MG63 (cell line): ENCODE measurements at places on chromosomes 7 and 10. TPM values are rescaled to one million over a fixed set of nuclear protein-coding genes. Genes with fewer than 3 reads are reported as not detected.

GRCh38 chr10:133394801-133395221 lies 854 bp downstream of the MTG1 start:
- no peak for DNase-seq

- DNase-seq = no peak
Observed at GRCh38 chr7:55130395-55131141, 111.8 kb downstream of the EGFR start.

DNA sequence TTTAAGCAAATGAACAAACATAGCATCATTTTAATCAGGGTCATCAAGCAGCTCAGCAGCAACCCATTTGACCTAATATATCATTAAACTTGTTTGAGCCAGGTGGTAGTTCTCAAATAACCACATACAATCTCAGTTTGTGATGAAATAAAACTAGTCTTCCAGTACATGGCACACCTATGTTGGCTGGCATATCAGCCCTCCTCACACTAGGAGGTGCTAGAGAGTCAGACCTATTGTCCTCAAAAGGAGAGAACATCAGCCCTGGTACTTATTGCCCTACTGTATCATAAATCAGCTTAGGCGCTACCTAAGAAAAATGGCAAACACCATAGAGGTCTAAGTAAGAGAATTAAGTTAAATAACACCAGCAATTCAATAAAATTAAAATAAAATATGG lies 81.7 kb downstream of the CABCOCO1 start:
- no peak for DNase-seq

- no peak for DNase-seq
Observed at GRCh38 chr7:90853205-90853604, 257.1 kb downstream of the CDK14 start.

Gene OR2A5
- total RNA-seq = not detected in 2 replicates
